ENCODE measurements at places on chromosomes 4 and X. TPM values are rescaled to one million over a fixed set of nuclear protein-coding genes. Genes with fewer than 3 reads are reported as not detected.

The GPC4 gene
- total RNA-seq = 3.6 TPM

- DNase-seq = no peak
Observed at GRCh38 chr4:168199260-168199957, 107.1 kb downstream of the ANXA10 start.

DNA sequence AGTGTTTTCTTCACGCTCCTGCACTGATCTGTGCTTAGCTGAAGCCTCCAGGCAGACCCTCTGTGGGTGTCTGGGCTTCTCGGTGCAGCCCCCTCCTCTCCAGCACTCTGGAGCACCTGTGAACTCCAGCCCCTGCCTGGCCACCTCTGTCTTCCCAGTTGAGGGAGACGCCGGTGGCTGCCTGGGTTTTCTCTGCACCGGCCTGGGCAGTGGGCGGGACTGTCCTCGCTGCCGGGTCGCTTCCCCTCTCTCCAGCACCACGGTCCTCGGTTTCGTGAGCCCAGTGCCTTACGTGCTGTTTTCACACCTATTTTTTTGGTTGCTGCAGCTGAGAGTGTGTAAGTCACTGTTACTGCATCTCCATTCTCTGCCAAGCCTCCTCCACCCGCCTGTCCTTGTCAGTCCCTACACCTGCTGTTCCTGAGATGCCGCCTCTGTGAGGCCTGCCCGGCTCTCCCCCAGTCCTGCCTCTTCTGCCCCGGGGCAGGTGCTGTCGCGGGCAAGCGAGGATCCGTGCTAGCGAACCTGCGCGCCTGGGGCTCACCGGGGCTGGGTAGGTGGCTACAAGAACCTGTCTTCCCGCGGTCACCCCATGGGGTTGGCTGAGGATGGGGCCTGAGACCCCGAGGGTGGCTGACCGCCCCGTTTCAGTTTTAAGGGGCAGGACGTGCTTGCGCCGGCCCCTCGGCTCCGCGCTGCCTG is 2.4 kb upstream of the FGFRL1 start:
- no peak for DNase-seq

DNA sequence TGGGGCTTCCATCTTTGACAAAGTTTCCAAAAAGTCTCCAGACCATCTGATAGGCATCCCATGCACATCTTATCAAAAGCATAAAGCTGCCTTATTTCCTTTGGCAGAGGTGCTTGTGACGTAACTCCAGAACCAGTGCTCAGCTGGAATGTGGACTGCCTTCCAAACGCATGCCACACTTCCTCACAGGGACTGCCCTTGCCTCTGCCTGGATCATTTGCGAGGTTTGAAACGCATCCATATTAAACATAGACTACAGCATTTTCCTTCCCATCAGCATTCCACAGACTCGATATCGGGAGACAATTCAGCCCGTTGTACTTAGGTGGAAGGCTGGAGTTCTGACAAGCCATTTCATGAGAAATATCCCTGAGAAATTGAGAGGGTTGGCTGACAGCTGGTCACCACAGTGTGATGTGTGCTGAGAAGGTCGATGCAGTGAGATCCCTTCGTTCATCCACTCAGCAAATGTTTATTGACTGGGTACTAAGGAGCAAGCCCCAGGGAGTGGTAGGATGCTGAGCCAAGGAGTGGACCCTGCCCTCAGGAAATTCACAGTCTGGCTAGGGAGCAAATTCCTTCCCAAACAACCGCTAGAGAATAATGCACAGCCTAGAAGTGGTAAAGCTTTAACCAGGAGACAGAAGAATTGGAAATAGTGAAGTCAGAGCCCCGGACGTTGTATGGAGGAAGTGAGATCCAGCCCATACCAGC is 376.0 kb downstream of the BCOR start:
- no peak for DNase-seq

DNA sequence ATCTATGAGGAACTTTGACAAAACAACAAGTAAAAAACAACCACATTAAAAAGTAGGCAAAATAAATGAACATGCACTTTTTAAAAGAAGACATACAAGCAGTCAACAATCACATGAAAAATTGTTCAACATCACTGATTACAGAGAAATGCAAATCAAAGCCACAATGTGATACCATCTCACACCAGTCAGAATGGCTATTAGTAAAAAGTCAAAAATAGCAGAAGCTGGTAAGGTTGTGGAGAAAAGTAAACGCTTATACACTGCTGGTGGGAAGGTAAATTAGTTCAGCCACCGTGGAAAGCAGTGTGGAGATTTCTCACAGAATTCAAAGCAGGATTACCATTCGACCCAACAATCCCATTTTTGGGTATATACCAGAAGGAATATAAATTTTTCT is 17.0 kb upstream of the LNX1 start:
- DNase-seq = no peak

DNA sequence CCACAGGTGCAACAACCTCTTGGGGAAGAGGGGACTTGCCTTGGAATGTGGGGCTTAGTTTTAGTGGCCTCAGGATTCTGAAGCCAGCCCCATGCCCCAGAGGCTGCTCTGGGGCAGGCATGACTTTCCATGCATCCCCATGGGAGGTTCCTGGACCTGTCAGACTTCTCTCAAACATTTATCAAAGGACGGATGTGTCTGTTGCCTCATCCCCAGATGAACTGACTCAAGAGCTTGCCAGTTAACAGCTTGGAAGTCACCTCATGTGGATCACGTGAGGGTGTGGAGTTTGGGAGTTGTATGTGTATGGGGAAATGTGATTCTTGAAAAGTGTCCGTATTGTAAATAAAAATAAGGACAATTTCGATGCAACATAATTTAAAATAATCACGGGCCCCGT is 341.5 kb downstream of the ARHGAP10 start:
- DNase-seq = no peak

- DNase-seq = no peak
Observed at GRCh38 chrX:20729416-20729815, 462.7 kb upstream of the RPS6KA3 start.

The ABCE1 gene
- 142 TPM for total RNA-seq

DNA sequence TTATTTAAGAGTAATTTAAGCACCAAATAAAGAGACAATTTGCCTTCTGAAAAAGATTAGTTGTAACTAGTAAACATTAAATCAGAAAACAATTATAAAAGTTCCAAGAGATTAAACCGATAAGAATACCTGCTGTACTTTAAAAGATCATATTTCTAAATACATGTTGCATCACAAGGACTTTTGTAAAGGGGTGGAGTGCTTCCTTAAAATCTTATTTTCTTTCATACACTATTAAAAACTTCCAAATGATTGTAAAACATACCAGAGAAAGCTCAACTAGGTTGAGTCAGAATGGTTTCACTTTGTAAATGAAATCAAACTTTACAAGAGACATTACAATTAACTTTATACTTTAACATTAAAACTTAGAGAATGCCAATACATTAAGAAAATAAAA is 41.8 kb downstream of the ACSL4 start:
- no peak for DNase-seq

The OPHN1 gene
- total RNA-seq = 72.0 TPM

GRCh38 chr4:26889356-26889755 is 28.7 kb downstream of the STIM2 start:
- no peak for DNase-seq

The FGF5 gene
- total RNA-seq = not detected

- DNase-seq = no peak
Observed at GRCh38 chrX:24204331-24204730, 54.8 kb downstream of the ZFX start.

- DNase-seq = no peak
Observed at GRCh38 chr4:165751882-165752281, 121.2 kb upstream of the TLL1 start.

DNA sequence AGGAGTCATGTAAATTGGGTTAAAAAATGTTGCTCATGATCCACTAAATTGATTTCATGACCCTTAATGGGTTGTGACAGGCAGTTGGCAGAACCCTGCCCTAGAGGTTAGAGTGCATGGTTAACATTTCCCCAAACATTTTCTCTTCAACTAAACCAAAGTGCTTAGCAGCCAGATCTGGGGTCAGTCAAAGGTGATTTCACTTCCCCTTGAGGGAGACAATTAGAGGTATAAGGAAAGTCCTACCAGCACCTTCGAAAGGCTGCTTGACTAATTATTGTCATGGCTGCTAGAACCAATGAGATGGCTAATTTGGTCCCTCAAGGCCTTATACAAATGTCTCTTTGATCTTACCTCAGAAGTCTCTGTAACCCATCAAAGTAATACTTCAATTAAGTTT is 30.9 kb upstream of the INTS6L start:
- DNase-seq = no peak

The ARMCX4 gene
- 0.93 TPM for total RNA-seq

DNA sequence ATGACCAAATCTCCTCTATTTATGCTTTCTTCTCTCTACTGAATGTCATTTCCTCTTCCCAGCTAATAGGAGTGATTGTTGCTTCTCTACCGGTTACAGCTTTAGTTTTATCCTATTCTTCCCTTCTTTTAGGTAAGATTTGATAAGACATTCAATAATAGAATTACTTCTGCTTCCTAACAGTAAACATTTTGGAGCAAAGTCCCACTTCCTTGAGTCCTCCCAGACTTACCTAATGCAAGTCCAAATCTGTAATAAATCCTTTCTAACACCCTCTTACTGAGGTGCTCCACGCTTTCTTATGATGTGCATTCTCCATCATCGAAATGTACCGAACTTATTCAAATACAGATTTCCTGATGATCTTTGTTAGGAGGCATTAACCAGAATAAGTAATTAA is 79.2 kb upstream of the GPM6A start:
- peak; percentile 30 for DNase-seq

DNA sequence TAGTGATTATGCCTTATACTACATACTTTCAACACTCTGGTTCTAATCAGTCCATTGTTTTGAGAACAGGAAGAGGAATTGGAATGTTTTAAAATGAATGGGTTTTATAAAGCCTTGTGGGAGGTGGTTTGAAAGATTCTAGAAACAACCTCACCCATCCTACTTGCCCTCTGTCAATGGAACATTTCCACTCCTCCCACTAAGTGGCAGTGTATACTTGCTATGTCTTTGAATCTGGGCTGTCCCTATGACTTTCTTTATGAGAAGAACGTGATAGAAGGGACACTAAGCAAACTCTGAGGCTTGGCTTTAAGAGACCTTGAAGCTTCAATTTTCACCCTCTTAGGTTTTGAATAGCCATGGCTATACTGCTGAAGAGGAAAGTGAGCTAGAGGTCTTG is 611.2 kb downstream of the PPP4R3C start:
- DNase-seq = peak; percentile 55

- no peak for DNase-seq
Observed at GRCh38 chrX:2390754-2391153, 110.0 kb downstream of the DHRSX start.

DNA sequence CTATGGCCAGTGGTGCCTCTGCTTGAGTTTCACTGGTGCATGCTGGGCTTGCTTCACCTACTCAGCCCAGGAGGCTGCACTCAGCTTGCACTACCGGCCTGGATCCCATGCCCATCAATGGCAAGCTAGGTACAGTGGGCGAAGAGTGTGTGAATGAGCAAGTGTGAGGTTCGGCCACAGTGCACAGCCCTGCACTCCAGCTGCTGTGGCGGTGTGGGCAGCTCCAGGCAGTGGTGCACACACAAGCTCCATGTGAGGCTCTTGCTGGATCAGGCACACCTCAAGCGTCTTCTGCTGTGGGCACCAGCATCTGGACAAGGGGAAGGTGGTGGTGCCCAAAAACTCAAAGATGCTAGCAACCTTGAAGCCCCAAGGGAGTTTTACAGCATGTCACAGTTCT is 820.9 kb upstream of the LCORL start:
- DNase-seq = no peak

DNA sequence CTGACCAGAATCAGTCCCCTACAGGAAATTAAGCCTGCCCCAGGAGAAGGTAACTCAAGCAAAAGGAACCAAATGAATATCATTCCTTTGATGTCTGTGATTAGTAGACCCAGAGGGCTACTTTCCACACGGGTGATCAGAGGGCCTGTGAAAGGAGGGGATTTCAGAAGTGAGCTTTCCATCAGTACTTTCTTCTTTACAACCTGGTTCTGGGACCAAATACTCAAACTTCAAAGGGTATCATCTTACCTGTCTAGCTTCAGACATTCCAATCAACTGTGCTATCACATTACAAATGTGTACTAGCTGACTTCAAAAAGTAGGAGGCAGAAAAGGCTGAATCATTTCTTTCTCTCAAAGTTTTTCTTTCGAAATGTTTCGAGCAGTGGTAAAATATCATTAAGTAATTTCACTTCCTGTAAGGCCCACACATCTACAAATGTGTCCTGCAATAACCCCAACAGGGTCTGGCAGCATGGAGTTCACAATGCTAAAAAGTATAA is 23.9 kb downstream of the ACSL4 start:
- no peak for DNase-seq

- DNase-seq = no peak
Observed at GRCh38 chrX:100494646-100495370, 84.7 kb upstream of the PCDH19 start.

DNA sequence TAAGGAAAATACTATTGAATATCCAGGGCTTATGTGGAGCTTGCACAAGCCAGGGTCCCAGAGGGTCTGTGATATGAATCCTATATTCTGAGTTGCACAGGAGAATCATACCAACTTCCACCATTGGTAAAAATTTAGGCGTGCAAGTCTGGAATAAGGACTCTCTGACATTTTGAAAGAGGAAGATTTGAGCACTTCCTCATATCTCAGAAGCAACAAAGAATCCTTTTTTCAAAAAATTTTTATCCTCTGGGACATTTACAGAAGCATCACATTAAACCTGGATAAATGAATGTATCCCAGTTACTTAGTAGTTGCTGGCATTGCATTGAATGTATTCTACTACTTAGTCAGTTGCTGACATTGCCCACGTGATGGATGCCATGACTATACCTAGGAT is 24.2 kb upstream of the CAMK2D start:
- DNase-seq = no peak

GRCh38 chr4:2805712-2806389 is 13.0 kb downstream of the SH3BP2 start:
- DNase-seq = no peak

DNA sequence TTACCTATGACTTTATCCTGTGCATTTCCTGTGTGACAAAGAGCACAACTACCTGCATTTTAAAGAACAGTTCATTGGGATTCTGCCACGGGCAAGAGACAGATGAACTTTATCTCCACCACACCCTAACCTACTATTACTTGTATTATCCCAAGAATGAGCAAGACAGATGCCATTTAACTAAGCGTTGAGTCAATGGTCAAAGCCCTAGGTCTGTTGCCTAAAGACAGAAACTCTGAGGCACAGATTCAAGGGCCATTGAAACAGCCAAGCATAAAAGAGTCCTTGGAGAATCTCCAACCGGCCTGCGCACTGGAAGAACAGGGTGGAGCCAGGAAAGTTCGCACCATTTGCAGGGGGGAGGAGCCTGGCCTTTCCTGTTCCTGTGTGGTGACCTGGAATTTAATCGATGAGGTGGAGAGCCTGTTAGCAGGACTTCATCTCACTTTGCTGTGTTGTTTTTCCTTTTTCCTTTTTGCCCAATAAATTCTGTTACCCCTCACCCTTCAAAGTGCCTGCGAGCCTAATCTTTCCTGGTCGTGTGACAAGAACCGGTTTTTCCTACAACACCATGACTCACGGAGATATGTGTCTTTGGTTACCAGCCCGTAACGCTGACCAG is 146.4 kb upstream of the DIAPH2 start:
- DNase-seq = no peak

GRCh38 chr4:86961116-86961515 is 26.3 kb downstream of the AFF1 start:
- no peak for DNase-seq

The SPANXA2 gene
- not detected for total RNA-seq
